ENCODE measurements at places on chromosomes 4 and X. TPM values are rescaled to one million over a fixed set of nuclear protein-coding genes. Genes with fewer than 3 reads are reported as not detected.

DNA sequence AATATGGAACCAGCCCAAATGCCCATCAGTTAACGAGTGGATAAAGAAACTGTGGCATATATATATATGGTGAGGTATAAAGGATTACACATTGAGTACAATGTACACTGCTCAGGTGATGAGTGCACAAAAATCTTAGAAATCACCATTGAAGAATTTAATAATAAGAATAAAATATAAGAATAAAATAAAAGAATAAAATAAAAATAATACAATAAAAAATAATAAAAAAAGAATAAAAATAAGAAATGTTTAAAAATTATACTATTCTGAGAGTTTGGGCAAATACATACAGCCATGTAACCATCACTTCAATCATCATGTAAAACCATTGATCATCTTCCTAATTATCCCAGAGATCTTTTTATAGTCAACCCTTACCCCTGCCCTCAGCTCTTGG is 173.5 kb downstream of the AWAT2 start:
- no peak for DNase-seq

DNA sequence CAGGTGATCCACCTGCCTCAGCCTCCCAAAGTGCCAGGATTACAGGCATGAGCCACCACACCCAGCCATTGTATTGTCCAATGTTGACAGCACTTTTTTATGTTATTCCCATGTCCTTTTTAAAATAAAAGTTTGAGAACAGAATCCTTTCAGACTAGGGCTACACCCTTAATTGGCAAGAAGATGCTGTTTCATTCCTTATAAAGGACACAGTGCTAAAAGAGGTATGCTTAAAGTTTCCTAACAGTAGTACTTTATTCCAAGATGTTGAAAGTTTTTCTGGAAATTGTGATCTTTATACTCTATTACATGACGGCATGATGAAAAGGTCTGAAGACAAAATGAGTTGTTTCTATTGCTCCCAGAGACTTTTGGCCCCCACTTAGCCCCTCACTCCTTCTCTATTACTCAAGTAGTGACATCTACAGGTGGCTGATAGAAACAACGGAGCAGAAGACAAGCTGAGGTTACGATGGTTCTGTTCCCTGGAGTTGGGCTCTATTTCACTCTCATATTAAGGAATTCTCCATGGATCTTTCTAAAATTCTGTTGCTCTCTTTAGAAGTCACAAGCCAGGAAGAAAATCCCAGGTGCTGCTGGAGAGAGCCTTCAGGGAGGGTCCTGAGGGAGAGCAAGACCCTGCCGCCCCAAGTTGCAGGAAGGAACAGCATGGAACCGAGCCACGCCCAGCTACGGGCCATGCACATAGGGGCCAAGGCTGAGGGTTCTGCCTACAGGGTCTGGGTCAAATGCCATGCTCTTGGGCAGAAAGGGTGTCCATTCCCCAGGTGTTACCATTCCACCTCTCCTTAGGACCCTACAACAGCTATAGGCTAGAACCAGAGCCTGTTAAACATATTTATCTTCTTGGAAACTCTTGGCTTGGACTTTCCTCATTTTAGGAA is 22.8 kb downstream of the RPL9 start:
- no peak for DNase-seq

The IL2 gene
- polyA plus RNA-seq = not detected

DNA sequence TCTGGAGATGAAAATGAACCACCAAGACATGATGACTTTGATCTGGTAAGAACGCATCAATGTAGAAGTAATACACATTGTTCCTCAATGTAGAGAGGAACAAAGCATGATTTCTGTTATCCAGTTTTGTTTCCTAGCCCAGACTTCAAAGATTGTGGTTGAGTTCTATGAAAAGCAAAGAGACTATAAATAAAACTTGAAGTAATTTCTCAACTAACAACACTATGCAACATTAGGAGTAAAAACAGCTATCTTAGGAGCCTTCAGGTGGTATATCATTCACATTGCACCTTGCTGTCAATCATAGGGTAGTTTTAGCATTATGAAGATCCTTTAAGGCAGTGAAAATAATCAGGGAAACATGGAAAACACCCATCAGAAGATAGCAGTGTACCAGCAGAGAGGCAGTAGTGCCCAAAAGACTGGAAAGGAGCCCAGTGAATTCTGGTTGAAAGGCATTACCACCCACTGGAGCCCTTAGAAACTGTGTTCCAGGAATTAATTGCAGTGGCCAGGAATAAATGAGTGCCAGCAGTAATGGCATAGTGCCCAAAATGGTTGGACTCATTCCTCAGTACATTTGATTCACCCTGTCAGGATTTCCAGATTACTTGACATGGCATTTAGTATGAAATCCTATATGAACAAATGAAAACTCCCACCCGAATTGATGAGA is 300.7 kb upstream of the CXXC4 start:
- DNase-seq = no peak

The FRMD7 gene
- 1.3 TPM for polyA plus RNA-seq
